ENCODE measurements at places on chromosomes 11 and 22.
A peak's percentile ranks its signal among the peaks of the same experiment; 100 is the strongest.

DNA sequence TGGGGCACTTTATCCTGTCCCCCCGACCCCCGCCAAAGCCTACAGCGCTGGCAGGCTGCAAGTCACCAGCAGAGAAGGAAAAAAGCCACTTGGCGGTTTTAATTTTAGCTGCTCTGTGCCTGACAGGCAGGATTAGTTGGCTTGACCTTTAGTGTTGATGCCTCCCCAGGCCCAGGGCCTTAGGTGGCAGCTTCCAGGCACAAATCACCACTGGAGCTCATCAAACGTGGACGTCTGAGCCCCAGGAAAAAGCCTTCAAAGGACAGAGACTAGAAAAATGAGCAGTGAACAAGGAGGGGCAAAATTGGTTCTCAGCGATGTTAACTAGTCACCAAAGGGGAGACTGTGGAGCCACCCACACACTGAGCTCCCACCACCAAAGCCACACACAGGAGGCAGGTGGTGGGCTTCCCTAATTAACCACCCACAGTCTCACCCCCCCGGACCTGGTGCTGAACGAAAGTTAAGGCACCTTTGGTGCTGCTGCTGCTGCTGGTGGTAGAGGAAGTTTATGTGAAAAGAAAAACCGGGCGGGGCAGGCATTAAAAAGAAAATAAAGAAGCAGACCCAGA, 4.4 kb upstream of the PYGM start:
- DNase-seq: no peak

DNA sequence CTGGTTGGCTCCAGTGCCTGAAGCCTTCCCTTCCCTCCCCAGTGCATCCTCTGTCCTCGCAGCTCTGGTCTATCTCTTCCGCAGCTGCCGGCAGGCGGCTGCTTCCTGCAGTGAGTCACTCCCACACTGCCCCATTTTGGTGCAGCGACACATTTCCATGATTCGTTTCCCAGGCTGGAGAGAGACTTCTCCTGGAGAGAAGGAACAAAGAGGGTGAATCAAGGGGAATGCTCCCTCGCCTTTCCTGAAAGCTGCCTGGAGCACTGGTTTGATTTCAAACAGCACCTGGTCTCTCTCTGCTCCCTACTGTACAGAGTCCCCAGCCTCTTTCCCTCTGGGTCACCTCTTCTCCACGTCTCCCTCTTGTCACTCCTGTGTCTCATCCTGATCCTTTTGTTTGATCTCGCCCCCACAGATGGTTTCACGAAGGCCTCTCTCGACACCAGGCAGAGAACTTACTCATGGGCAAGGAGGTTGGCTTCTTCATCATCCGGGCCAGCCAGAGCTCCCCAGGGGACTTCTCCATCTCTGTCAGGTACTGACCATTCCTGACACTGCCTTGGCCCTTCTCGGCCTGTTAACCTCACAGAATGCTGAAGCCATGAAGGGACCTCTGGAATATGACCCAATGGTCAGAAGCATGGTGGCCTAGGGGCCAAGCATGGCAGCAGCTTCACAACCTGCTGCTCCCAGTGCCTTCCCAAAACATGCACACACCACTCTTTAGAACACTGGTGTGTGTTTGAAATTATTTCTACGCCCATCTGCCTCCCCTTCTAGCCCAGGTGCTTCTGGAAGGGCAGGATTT, at the start of gene TMA7B:
Gene TMA7B, plus strand, starts transcription at position 758 of the 808 bp plus-strand sequence. CDS start 3,978 bp downstream, outside the sequence.
- peak; percentile 66 for DNase-seq

DNA sequence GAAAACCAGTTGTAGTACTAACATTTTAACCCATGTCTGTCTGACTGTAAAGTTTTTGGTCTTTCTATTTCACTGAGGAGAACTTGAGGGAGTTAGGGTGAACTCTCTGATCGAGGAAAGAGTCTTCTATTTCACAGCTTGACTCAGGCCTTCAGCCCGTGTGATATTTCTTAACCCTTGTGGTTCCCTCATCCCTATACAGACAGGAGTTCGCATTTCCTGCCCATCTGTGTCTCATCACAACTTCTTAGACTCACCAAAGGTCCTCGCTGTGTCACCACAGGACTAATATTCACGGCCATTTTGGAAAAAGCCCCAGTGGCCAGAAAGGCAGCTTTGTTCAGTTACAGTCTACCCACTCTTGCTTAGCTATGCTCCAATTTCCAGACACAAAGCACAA, 172.8 kb downstream of the FAM181B start:
- DNase-seq: no peak

GRCh38 chr11:81255895-81256294, 1477.8 kb downstream of the FAM181B start:
- no peak for DNase-seq

GRCh38 chr22:26570115-26570514, 19.8 kb downstream of the TPST2 start:
- DNase-seq: no peak

- no peak for DNase-seq
Observed at GRCh38 chr11:61172888-61173287, 11.7 kb upstream of the VPS37C start.

GRCh38 chr22:48660790-48661740, 1166.6 kb downstream of the BRD1 start:
- no peak for DNase-seq

DNA sequence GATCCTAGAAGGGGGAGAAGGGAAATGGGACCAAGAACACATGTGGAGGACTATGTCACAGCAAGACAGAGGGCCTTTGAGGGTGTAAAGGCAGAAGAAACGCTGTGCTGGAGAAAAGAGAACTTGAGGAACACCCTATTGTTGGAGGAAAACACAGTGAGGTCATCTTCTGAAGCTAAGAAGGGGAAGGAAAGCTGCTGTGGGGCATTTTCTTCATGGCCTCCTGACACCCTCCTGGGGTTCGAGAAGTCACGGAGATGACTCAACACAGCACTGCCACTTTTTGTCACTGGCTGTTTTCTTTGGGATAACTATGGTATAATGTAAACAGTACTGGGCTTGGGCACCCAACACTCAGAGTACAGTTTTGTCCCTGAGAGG, 492.6 kb upstream of the CADM1 start:
- no peak for DNase-seq

GRCh38 chr11:134082990-134083389, 14.1 kb downstream of the JAM3 start:
- no peak for DNase-seq

DNA sequence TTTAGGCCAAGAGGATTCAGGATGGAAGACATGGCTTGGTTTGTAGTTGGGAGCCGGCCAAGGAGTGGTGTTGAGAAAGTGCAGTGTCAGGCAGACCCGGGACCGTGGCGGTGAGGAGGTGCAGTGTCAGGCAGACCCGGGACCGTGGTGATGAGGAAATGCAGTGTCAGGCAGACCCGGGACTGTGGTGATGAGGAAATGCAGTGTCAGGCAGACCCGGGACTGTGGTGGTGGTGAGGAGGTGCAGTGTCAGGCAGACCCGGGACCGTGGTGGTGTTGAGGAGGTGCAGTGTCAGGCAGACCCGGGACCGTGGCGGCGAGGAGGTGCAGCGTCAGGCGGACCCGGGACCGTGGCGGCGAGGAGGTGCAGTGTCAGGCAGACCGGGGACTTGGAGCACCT, 59.7 kb downstream of the LRP5 start:
- no peak for DNase-seq

DNA sequence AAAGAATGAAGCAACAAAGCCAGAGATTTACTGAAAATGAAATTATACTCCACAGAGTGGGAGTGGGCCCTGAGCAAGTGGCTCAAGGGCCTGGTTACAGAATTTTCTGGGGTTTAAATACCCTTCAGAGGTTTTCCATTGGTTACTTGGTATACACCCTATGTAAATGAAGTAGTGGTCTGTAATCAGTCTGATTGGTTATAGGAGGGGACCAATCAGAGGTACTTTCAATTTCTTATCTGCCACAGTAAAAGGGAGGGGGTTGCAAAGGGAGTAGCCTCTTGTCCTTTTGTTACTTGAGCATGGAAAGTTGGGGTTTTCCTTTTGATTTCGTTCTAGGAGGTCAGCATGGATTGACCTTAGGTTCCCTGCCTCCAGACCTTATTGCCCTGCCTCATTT, 63.5 kb downstream of the ATM start:
- no peak for DNase-seq

DNA sequence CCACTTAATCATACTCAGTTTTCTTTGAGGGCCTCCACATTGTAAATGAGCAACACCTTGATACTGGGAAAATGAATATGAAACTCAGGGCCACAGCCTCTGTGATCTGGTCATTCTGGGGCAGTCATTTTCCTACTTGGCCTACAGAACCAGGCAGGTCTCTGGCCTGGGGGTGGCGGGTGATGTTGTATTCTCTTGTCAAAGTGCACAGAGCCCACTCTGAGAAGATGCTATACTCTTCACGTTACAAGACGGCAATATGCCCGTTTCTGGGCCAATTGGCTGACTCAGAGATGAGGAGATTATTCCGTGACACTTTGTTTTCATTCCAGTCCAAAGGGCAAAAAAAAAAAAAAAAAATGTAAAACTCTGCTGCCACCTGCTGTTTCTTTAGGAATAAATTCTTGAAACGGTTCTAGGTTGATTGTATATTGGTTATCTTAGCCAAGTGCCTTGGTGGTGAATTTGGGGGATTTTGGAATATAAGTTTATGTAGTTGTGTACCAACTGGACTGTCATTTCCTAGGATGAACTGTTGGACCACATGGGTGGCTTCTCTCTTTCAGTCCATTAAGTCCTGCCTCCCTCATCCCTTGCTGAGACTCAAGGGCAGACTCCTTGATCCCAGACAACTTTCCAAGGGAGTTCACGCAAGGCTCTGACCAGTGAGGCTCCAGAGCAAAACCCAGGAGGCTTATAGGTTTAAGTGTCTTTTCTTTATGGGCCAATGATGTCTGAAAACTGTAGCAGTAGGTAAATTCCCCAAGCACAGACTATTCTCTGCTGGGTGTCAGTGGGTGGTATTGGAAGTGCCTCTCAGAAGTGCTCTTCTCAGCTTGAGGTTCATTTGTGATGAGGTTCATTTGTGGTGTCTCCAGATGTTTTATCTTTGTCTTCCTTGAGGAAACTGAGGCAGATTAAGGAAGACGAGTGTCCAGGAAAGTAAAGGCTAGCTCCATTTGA, 18.2 kb downstream of the ADM start:
- peak; percentile 88 for DNase-seq

- no peak for DNase-seq
Observed at GRCh38 chr11:117945047-117945810, 16.0 kb upstream of the TMPRSS13 start.

- no peak for DNase-seq
Observed at GRCh38 chr11:25766332-25767015, 565.5 kb upstream of the ANO3 start.

DNA sequence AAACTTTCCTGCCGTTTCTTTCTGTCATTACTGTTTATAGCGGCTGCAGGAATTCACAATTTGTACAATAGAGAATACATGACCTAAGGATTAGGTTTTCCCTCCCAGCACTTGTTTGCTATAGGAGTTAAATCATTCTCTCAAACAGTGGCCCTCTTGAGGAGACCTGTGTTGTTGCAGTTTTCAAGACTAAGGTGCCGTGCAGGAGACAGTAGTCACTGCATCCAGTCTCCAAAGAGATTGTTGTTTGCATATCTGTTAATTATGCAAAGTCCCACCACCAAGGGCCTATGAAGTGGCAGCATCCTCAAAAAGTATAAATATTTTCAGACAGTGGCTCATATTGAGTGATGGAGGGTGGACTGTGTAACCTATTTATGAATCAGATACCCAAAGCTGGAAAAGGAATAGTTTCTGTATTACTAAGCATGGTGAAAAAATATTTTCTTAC, 2.3 kb downstream of the PRSS23 start:
- DNase-seq: peak; percentile 76

DNA sequence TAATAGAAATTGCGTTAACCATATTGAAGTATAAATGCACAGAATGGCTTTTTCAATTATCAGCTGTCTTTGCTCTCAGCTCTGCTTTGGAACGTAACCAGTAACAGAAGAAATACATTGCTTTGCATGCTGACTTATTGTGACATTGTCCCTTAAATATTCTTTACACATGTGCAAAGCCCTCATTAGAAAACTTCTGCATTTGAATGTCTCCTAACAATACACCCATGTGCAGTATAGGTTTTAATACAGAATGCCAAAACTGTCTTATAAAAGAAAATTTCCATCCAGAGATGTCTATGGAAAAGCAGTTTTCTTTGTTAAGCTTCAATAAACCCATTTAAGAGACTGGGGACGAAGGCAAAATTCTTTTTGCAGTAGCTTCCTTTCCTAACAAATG, 560.3 kb upstream of the CHORDC1 start:
- DNase-seq: no peak

DNA sequence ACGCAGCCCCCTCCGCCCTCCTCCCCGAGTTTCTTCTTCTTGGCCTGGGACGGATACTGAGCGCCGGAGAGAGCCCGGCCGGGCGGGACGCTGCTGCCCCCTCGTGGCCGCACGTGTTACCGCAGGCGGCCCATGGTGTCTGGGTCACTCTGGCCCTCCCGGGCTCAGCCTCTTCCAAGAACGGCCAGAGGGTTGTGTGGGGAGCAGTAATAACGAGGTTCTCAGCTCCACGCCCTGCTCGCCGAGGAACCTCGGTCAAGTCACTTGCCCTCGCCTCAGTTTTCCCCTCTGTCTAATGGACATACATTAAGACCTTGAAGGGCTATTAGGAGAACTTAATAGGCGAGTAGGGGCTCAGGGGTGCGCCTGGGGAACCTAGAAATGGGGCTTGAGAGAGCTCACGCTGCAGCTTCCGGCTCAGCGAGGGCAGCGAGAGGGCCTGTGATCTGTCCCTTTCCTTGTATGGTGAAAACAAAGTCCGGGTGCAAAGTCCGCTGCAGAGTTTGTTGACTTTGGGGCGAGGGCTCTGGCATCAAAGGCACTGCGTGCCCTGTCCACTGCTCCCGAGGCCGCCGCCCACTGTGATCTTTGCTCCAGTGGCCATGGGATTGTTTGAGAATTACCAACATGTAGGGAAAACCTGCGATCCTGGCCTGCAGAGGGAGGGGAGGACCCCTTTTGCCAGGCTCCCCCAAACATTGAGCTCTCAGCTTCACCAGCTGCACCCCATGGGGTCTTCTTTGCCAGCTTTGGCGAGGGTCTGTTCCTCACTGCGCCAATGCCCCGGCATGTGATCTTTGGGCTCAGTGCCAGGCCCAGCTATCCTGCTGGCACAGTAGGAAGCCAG, 14.4 kb upstream of the LRP5 start:
- DNase-seq: no peak

Measured in dermis microvascular lymphatic vessel endothelial cell (primary cell).